Activated CD4-positive, CD25-positive, alpha-beta regulatory T cell (primary cell): ENCODE measurements at places on chromosomes 1 and 21.

- DNase-seq = no peak
These were observed 7.7 kb downstream of the IFI6 start for GRCh38 chr1:27664291-27664690.

- no peak for DNase-seq
These were observed 111.8 kb upstream of the USH2A start for GRCh38 chr1:216535059-216535458.

DNA sequence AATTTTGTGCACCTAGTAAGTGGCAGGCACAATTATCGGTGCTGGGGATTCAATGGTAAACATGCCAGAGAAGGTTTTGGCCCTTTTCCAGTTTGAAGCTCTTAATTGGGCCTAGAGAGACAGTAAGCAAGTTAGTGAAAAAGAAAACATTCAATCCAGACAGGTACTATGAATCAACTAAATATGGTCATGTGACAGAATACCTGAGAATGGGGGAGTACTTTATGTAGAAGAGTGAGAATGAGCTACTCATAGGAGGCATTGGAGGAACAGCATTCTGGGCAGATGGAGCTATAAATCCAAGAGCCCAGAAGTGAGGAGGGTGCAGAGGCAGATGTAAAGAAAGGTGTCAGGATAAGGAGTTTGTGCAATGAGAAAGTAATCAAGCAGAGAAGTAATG is 1017.9 kb downstream of the ADGRL2 start:
- DNase-seq = no peak

GRCh38 chr1:116847190-116847589 is 62.5 kb upstream of the PTGFRN start:
- DNase-seq = no peak

DNA sequence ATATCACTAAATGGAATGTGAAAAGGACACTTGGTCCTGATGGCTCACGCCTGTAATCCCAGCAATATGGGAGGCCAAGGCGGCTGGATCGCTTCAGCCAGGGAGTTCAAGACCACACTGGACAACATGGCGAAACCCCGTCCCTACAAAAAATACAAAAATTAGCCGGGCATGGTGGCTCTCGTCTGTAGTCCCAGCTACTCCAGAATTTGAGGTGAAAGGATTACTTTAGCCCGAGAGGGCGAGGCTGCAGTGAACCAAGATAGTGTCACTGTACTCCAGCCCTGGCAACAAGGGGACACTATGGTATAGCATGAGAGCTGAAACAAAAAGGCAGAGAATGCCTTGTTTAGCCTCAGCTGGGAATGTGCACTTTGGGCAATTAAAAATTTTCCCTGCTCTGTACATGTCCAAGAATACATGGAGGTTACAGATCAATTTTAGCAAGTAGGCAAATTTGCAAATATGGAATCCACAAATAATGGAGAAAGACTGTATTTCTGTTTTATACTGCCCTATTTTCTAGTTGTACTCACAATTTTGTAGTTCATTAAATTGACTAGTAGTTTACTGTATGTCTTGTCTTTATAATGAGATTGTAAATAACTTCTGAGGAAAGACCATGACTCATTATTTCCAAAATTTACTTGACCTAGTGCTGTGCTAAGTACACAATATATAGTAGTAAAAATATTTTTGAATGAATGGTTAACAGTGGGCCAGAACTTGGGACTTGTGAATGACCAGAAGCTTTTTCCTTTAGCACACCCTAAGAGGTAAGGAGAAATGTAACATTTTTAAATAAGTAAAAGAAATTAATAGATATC is 2.0 kb upstream of the ANGEL2 start:
- DNase-seq = no peak
